ENCODE measurements at places on chromosomes 16 and 17. TPM values are rescaled to one million over a fixed set of nuclear protein-coding genes. Genes with fewer than 3 reads are reported as not detected.

SLC16A3 gene
- 217 TPM for total RNA-seq

CD300LB gene
- not detected for total RNA-seq

ASPSCR1 gene
- total RNA-seq: 20.5 TPM

NUPR1 gene
- total RNA-seq: 0.46 TPM

SLC22A31 gene
- not detected for total RNA-seq

OR2C1 gene
- total RNA-seq: not detected

HOXB9 gene
- 24.7 TPM for total RNA-seq

SPATA32 gene
- total RNA-seq: not detected

CA7 gene
- total RNA-seq: not detected

DGKE gene
- total RNA-seq: 9.8 TPM

DNAI2 gene
- not detected for total RNA-seq

CHD9 gene
- total RNA-seq: 31.3 TPM

TERB1 gene
- 0.20 TPM for total RNA-seq

CALB2 gene
- total RNA-seq: 1.6 TPM

TMEM238L gene
- not detected for total RNA-seq
